ENCODE measurements at places on chromosomes 13 and 19. TPM values are rescaled to one million over a fixed set of nuclear protein-coding genes. Genes with fewer than 3 reads are reported as not detected.

DNA sequence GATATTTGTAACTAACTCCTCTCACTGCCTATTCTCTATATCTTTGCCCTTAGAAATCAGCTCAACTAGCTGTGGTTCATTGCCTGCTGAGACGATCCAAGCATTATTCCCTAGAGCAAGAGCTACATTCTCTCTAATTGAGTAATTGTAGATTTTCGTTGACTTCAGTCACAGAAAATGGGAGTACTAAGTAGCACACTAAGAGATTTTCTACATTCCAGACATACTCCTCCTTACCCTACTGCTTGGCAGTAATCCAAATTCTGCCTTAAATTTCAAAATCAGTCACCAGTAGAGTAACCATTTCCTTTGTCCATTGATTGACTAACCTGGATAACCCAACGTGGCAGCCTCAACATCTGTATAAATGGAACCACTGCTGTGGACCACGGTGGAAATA lies 1786.8 kb downstream of the SLITRK5 start:
- no peak for DNase-seq

DNA sequence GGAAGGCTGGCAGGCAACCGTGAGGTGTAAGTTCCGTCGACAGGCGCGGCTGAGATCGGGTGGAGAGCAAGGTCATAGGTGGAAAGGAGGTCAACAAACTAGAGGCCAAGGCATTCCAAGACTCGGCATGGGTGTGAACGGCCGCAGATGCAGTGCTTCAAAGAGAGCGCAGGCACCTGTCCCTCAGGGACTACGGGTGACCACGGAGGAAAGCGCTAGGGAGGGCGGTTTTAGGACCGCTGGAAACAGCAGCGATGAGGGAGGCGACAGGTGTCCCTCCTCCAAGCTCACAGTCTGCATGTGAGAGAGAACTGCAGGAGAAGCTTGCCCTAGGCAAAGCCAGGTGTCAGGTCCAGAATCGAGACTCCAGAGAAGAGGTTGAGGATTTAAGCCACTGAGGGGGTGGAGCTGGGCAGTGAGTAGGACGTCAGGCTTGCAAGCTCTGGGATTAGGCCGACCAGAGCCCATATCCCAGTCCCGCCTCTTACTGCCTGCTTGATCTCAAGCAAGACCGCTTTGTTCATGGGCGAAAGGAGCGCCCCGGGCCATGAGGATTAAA lies 1.6 kb upstream of the MLNR start:
- peak; percentile 63 for DNase-seq

The OR7A5 gene
- total RNA-seq, result not detected

DNA sequence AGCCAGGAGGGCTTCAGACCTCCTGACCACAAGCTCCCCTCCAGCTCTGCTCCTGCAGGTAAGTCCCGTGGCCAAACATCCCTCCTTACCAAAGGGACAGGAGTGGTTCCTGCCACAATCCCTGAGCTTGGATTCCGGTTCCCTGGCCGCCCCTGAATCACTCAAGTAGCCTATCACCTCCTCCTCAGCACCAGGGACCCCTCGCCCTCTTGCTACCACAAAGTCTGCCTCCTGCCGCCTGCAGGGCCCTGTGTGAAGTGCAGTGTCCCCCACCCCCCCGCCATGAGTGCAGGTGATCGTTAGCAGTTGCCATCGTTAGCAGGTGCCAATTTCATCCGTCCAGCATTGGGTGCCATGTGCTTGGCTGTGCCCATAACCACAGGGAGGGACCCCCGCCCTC lies 40.8 kb upstream of the RANBP3 start:
- peak; percentile 82 for DNase-seq

The ZNF71 gene
- total RNA-seq, result 13.9 TPM

DNA sequence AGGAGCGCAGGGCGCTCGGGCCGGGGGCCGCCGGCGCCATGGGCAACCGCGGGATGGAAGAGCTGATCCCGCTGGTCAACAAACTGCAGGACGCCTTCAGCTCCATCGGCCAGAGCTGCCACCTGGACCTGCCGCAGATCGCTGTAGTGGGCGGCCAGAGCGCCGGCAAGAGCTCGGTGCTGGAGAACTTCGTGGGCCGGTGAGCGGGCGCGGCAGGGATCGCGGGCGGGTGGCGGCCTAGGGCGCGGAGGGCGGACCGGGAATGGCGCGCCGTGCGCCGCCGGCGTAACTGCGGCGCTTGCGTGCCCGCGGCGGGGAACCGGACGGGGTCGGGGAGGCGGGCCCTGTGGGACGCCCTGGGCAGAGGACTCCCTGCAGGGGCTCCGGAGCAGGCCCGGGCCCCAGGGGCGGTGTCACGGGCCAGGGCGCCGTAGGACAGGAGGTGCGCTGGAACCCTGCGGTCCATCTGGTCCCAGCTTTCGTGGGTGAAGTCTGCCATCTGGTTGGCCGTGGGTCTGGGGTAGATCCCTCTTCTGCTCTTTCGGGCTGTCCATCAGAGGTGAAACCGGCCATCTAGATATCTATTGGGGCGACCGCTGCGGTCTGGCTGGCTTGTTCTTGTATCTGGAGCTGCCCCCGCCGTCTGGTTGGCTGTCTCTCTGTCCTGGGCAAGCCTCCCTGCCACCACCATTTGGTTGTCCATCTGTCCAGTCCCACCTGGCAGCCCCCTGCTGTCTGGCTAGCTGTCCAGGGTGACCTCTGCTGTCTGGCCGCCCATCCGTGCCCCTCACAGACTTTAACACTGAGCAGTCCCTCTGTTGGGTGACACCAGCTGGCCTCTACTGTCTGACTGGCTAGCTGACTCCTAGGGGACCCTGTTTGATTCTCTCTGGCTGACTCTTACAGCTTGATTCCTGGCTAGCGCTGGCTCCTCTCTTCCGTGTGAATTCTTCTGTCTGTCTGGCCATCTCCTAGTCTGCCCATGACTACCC lies 622 bp downstream of the DNM2 start:
- DNase-seq, result peak; percentile 43

- DNase-seq, result no peak
Observed at GRCh38 chr13:34751492-34751891, 190.6 kb upstream of the NBEA start.

The IGFL4 gene
- 1.0 TPM for total RNA-seq

- no peak for DNase-seq
Observed at GRCh38 chr19:29672319-29672932, 7.2 kb downstream of the PLEKHF1 start.

DNA sequence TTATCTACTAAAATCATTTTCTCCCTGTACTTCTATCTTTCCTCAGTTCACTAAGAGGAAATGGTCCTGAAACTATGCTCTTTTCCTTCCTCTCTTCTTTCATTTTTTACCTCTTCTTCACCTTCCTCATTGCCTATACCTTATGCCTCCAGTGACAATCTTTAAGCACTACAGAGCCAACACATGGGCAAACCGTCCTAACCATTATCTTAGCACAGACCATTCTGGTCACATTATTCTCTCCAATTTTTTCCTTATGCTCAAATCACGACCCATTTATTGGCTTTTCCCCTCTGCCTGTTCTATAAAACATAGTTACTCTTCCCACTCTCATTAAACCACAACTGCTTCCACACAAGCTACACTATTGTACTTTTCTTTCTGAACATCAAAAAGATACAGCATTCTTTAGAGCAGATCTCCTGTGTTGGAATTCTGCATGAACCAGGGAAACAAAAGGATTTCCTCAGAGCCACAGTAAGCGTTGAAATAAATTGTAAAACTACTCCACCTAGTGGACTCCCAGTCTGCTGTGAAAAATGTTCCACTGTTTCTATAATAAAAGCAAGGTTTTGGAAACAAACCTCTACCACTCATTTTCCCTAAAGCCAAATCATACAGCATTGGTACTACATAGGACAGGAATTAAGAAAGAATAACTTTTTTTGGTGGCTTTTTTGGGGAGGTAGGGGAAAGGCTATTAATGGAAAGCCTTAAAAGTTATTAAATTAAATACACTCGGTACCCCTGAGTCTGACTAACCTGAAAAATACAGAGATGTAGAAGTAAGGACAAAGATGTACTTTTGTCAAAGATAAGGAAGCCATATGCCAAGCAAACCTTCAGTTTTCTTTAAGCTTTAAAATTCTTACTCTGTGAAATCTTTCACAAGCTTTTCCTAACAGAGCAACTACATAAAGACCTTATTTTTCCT lies 19.5 kb downstream of the NUFIP1 start:
- peak; percentile 87 for DNase-seq

- DNase-seq, result no peak
Observed at GRCh38 chr13:112209266-112209665, 142.3 kb downstream of the SOX1 start.

The ATP12A gene
- total RNA-seq, result 0.78 TPM

- DNase-seq, result no peak
Observed at GRCh38 chr13:107006661-107007060, 438.7 kb upstream of the ARGLU1 start.

DNA sequence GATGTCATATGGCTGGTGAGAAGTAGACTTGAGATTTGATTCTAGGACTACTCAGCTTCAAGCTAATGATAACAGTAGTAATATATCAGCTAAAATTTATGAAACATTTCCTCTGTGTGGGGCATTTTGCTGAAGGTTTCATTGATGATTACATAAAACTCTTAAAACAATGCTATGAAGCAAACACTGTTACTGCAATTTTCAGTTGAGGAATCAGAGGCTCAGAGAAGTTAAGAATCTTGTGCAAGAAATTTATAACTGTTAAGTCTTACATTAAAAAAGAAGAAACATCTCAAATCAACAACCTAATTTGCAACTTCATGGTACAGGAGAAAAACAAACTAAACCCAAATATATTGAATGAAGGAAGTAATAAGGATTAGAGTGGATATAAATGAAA lies 10.3 kb downstream of the CEACAM8 start:
- DNase-seq, result no peak

DNA sequence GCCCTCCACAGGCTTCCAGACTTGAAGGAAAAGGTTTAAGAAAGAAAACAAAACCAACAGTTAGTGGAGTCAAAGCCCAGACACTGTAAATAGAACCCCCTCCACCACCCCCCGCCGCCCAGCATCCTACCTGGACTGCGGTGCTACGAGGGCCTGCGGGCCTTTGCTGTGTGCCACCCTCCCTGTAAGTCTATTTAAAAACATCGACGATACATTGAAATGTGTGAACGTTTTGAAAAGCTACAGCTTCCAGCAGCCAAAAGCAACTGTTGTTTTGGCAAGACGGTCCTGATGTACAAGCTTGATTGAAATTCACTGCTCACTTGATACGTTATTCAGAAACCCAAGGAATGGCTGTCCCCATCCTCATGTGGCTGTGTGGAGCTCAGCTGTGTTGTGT lies 6.3 kb upstream of the GARIN5A start:
- DNase-seq, result no peak

The PSG11 gene
- not detected for total RNA-seq

GRCh38 chr19:8902520-8902919 lies 70.3 kb downstream of the MBD3L1 start:
- DNase-seq, result no peak

GRCh38 chr19:48900477-48901406 lies 630 bp downstream of the NUCB1 start:
- peak; percentile 58 for DNase-seq

The ZNF470 gene
- 8.7 TPM for total RNA-seq

DNA sequence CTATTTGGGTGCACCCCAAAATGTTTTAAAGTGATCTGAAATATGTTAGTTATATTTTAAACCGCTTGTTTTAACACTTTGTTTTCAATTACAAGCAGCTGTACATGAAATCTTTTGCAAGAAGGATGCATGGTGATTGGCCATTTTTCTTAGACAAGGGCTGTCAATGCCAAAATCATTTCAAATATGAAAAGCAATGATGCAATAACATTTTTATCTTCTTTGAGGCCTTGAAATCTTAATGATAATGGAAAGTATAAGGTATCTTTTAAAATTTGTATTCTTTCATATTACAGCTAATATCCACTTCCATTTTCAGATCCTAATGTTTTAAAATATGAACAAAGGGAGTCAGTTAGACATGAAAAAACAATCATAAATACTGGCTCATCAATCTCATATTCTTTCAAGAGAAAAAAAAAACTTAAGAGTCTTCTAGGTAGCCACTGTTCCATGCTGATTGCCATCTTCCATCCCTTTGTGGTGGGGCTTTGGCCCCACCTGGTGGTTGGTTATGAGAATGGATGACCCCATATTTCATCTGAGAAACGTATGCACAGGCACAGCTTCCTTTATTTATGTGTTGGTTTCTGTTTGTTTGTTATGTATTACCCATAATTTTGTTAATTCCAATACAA lies 330.3 kb upstream of the MIR17HG start:
- peak; percentile 64 for DNase-seq

DNA sequence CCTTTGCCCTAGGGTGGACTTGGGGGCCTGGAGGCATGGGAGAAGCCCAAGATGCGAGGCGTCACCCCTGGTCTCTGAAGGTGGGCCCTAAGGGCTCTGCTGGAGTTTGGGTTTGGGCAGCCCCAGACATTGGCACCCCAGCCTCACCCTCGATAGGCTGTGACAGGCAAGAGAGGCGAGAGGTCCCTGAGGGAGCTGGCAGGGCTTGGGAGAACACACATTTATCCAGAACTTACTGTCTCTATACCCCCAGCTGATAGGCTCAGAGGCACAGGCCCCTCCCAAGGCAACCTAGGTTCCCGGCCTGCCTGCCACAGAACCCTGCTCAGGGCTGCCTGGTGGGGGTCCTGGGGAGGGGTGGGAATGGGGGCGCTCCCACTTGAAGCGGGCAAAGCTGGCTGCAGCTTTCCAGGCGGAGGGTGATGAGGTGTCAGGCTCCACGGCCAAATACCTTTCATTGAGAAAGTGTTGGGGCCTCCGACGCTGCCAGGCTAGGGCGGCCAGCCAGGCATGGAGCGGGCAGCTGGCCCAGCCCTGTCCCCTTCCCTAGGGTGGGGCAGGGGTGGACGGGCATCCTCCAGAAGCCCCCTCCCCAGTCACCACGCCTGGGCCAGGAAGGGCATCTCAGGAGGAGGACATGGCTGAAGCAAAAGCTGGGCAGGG lies 9.7 kb downstream of the CILP2 start:
- DNase-seq, result no peak

DNA sequence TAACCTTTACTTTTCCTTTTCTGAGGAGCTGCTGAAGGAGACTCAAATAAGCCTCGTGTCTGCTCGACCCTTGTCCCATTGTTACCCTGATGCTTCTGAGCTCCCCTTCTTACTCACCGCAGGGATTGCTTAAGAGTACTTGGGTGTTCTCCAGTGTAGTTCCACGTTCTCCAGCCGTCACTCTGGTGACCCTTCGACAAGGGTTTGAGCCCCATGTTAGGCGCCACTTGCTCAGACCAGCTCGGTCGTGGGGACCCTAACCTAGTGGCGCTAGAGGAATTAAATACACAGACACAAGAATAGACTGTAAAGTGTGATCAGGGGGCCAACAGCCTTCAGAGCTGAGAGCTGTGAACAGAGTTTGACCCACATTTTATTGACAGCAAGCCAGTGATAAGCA lies 10.3 kb downstream of the ZNF480 start:
- DNase-seq, result peak; percentile 58

DNA sequence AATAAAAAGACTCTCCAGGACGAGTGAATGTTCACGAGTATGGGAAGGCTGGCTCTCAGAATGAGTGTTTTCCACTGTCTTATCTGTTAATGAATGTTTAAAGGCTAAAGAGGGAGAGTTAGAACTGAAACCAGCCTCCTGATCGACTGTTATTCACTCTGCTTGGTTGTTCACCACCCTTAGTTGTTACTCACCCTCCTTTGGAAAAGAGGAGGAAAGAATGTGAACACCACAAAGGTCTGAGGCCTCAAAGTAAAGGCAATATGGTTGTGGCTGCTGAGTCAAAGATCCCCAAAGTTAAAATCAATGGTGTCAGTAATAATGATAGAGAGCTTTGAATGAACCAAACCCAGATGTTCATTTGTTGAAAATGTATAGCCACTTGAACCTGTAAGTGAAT lies 1793.2 kb upstream of the PCDH20 start:
- DNase-seq, result no peak

- no peak for DNase-seq
Observed at GRCh38 chr19:12665281-12665573, 1.3 kb downstream of the MAN2B1 start.

The ZNF667 gene
- 8.6 TPM for total RNA-seq

GRCh38 chr19:45876411-45877197 lies 9.3 kb downstream of the IRF2BP1 start:
- peak; percentile 75 for DNase-seq

Measured in GM23338 (cell line).